K562 (cell line): ENCODE measurements at places on chromosomes 12 and 14.

DNA sequence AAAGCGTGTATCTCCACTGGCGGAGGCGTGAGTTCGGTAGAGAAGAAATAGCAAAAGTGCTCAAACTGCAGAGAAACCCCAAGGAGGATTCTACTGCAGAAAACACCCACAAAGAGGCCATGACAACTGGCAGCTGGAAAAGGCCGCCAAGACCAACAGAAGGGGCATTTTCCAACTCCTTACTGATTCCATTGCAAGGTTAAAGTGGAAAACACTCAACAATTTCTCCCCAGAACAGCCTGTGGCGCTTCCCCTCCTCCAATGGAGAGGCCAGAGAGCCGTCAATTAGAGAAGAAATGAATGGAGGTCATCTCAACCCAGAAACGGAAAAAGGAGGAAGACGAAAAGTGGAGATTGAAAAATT lies 618 bp upstream of the ANKRD52 start:
- DNase-seq: no peak

- no peak for DNase-seq
Observed at GRCh38 chr12:29277231-29277630, 103.7 kb downstream of the ERGIC2 start.

- no peak for DNase-seq
Observed at GRCh38 chr14:29817767-29818405, 109.8 kb downstream of the PRKD1 start.

- no peak for DNase-seq
Observed at GRCh38 chr14:104248203-104249055, 110.0 kb downstream of the KIF26A start.

- DNase-seq: no peak
Observed at GRCh38 chr12:115455268-115455681, 771.3 kb upstream of the TBX3 start.

- DNase-seq: no peak
Observed at GRCh38 chr14:20485900-20486299, 16.7 kb downstream of the PNP start.

- no peak for DNase-seq
Observed at GRCh38 chr14:23115039-23115731, 3.9 kb downstream of the CEBPE start.

GRCh38 chr12:14482886-14483285 lies 84.8 kb downstream of the PLBD1 start:
- DNase-seq: no peak

GRCh38 chr14:100488057-100488456 lies 99.2 kb downstream of the BEGAIN start:
- DNase-seq: no peak

- DNase-seq: no peak
Observed at GRCh38 chr12:91663744-91664143, 481.1 kb upstream of the DCN start.

- no peak for DNase-seq
Observed at GRCh38 chr14:102219316-102219715, 79.6 kb downstream of the WDR20 start.

GRCh38 chr12:121800694-121801594 lies 2.9 kb upstream of the SETD1B start:
- DNase-seq: peak; percentile 62

- DNase-seq: no peak
Observed at GRCh38 chr14:83257466-83258439, 1724.1 kb upstream of the SEL1L start.

GRCh38 chr12:32659908-32660440 lies 19.1 kb upstream of the DNM1L start:
- DNase-seq: no peak
